CD4-positive, CD25-positive, alpha-beta regulatory T cell (primary cell): ENCODE measurements at places on chromosomes 12 and 14. TPM values are rescaled to one million over a fixed set of nuclear protein-coding genes. Genes with fewer than 3 reads are reported as not detected.

BMP4 gene
- not detected for polyA plus RNA-seq

PTGER2 gene
- polyA plus RNA-seq: 90.9 TPM

ADCY4 gene
- not detected for polyA plus RNA-seq

FSCB gene
- polyA plus RNA-seq: not detected

SMOC1 gene
- not detected for polyA plus RNA-seq

KLRG1 gene
- polyA plus RNA-seq: 15.8 TPM

APOF gene
- polyA plus RNA-seq: not detected

WIF1 gene
- not detected for polyA plus RNA-seq

TSPAN8 gene
- polyA plus RNA-seq: not detected

GARIN6 gene
- polyA plus RNA-seq: not detected

SIX1 gene
- not detected for polyA plus RNA-seq

OR4E1 gene
- polyA plus RNA-seq: not detected

RNU7-1 gene
- polyA plus RNA-seq: not detected

DNA sequence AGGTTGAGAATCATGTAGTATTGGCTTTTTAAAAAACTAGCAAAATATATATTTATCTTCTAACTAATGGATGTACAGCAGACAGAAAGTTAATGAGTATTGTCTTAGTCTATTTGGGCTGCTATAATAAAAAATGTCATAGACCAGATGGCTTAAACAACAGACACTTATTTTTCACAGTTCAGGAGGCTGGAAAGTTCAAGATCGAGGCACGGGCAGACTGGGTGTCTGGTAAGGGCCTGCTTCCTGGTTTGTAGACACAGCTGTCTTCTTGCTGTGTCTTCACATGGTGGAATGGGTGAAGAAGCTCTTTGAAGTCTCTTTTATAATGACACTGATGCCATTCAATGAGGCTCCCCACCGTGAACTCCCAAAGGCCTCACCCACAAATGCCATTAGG lies 70.1 kb upstream of the KRR1 start:
- DNase-seq: no peak

- peak; percentile 11 for DNase-seq
These were observed 482 bp upstream of the IFI27L2 start for GRCh38 chr14:94129758-94130414.

GRCh38 chr14:35695072-35695471 lies 114.0 kb downstream of the RALGAPA1 start:
- DNase-seq: no peak

GRCh38 chr14:94175747-94176146 lies 1.6 kb downstream of the PPP4R4 start:
- no peak for DNase-seq

DNA sequence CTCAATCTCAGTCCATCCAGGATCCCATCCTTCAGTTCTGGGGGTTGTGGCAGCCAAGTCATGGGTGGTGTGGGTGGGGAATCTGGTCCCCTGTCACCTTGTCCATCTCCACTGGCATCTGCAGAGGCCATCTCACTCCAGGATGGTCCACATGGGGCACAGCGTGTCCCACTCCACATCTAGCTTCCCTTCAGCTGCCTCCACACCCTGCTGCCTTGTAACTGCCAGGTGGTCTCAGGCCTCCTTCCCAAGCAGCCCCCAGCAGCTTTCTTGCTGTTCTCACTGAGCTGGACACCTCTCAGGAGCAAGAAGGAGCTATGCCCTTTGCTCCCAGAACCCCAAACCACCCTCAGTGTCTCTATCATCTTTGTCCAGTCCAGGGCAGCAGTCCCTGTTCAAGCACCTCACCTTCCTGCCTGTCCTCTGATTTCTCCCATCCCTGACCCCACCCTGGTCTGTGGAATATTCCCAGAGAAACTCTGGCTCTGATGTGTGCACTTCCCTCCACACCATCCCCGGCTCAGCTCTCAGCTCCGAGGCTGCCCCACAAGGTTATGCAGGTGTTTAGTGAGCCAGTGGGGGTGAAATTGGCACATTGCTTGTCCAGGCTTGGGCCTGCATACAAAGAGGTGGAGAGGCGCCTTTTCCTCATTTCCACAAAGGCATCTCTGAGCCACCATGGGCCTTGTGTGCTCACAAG lies 13.7 kb upstream of the DYNC1H1 start:
- no peak for DNase-seq

DNA sequence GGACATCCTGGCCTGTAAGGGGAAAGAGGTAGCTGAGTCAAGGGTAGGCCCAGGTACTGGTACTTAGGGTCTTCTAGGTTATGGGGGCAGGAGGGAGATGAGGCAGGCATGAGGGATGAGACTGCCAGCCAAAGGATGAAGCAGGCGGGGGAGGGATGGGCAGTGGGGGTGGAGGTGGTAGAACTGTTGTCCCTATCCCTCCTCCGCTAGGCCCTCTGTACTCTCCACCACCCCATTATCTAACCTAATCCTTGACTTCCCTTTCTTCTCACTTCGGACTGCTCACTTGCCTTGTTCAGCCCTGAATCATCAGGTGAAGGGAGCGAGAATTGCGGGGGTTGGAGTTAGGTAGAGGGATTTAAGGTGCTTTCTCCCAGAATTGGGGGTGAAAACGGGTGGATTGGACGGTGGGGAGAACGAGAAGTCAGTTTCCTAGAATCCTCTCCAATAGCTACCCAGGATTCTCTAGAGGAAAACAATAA lies 562 bp downstream of the PAN2 start:
- no peak for DNase-seq

DNA sequence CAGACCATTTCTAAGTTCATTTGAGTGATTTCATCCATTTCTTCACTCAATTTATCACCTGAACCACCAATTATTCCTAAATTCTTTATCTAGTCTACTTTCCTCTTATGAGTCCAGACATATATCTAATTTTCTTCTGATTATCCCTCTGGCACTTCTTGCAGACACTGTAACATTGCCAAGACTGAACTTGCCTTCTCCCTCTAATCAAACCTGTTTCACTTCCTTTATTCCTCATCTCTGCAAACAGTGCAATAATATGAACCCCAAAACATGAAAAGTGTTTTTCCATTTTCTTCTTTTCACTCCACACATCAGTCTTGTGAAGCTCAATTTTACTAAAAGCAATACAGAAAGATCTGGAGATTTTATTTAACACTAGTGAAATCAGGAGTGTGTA lies 37.8 kb upstream of the PTPRQ start:
- DNase-seq: no peak

DNA sequence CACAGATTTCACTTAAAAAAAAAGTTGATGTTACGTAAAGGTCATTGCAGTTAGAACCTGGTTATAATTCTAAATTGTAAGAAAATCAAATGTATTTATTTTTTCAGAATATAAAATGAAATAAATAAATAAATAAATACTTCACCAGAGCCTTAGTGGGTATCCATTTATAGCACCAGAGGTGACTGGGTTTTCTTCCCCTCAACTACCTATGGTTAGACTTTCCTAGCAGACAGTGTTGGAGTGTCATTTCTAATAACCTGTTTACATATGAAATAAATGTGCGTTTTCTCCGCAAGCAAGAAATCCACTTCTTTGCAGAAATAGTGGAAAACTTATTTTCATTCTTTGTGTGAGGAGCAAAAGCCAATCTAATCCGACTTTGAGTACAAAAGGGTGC lies 3.3 kb upstream of the MYF5 start:
- DNase-seq: no peak

- no peak for DNase-seq
These were observed 6.4 kb upstream of the HOXC11 start for GRCh38 chr12:53966385-53967133.

DNA sequence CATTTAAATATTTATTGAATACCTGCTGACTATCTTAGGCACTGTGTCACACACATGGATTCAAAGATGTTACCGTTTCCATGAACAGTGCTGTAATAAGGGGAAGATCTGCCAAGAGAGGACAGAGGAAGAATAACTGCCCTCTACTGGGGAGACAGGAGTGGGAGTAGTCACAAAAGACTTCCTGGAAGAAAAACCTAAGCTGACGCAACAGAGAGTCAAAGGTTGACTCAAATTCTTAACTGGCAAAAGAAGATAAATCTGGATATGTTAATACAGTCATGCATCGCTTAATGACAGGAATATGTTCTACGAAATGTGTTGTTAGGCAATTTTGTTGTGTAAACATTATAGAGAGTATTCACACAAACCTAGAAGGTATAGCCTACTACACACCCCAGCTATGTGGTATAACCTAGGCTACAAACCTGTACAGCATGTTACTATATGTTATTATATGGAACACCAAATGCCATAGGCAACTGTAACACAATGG lies 51.5 kb downstream of the DCAF5 start:
- DNase-seq: peak; percentile 5

DNA sequence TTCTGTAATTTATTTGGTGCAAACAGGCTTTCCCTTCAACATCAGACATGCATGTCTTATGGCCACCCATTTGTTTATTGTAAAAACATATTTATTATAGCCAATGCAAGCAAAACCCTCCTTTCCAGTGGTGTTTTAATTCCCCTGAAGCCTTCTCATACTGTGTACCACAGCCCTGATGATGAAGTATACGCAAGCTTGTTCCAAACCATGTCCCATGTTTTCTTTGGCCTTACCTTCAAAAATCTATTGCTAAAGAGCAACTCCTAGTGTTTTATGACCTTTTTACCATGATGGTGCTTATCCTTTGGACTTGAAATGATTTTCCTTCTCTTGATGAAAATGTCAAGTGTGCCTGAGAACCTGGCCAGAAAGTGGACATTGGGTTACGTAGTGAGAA lies 85.9 kb upstream of the CCDC91 start:
- DNase-seq: no peak

- DNase-seq: no peak
These were observed 1.4 kb downstream of the DUSP6 start for GRCh38 chr12:89350630-89351488.

DNA sequence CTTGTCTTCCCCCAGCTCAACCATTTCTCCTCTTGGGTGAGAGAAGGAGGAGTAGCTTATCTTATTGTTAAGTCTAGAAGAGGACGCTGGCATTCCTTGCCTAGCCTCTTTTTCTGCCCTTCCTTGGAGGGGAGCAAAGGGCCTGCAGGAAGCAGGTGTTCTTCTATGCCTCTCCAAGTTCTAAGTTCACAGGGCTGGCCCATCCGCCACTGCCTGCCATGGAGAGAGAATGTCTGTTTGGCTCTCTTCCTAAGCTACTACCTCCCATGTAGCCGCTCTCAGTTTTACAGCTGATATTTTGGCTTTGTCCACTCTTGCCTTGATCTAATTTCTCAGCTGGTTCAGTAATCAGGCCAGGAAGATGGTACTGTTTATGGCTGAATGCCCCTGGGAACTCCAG lies 201.2 kb downstream of the NTF3 start:
- DNase-seq: no peak

- no peak for DNase-seq
These were observed 13.0 kb upstream of the P2RX4 start for GRCh38 chr12:121196902-121197301.

- DNase-seq: peak; percentile 68
These were observed 14.1 kb upstream of the CDH24 start for GRCh38 chr14:23071244-23071920.

DNA sequence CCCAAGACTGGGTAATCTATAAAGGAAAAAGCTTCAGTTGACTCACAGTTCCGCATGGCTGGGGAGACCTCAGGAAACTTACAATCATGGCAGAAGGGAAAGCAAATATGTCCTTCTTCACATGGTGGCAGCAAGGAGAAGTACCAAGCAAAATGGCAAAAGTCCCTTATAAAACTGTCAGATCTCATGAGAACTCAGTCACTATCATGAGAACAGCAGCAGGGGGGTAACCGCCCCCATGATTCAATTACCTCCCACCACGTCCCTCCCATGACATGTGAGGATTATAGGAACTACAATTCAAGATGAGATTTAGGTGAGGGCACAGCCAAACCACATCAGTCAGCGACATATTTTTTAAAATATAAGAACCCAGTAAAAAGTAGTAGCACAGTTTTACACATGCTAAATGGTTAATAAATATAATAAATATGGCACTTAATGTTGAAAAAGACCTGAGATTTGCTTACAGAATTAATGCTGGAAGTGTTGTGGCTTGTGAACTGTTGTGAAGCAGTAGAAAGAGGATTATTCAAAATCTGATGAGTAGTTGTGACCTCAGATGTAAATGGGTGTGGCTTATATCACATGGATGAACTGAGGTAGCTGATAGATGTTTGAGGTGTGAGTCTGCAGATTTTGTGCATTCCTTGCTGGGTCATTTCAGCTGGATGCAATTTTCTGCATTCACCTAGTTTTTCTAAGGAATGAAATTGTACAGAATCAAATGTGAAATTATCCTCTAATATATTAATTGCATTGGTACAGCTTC lies 46.9 kb upstream of the CHPT1 start:
- no peak for DNase-seq

DNA sequence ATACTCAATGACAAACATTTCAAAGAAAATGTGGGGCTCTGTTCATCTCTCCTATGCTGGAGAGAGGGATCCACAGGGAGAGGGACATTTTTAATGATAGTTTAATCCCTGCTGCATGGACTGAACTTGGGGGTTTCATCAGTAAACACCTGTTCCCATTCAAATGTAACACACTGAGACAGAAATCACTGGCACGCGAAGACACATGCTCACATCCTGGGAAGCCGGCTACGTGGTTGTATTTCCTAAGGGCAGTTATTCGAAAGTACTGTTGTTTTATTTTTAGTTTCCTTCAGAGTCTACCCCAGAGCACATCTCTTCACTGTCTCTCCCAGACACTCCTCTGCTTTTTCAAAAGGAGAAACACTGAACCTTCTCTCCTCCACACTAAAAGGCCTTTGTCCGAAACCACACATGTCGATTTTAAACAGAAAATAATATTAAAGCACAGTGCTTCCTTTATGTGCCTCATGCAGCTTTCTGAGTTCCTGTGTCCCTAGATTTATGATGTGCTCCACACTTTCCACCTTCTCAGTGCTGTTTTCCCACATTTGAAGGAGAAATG lies 52.8 kb downstream of the PTHLH start:
- DNase-seq: no peak

DNA sequence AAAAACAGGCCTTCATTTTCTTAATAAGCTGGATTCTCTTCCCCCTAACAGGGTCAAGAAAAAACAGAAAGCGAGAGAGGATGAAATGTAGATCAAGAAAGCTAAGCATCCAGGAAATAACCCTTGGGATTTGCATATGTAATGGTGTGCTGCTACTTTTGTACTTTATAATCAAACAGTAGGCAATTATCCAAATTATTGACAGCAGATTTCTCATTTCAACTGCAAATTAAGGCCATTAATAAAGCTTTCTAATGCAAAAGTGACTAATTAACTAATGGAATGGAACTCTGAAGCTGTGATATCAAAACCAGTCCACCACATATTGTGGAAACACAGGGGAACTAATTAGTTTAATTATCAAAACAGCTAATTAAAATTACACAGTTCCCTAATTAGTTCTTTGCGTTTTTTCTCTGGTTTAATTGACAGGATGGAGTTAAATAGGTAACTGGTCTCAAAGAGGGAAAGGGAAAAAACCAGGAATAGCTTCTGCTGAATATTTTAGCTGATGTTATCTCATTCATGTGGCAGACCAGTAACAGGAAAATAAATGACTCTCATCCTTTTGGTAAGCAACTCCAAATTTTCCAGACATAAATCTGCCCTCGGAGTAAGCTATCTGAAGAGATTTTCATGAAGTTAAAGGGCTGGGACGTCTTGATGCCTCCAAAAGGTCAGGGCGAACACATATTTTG lies 182.7 kb upstream of the LMO3 start:
- DNase-seq: no peak

GRCh38 chr12:59151243-59151642 lies 230.9 kb upstream of the LRIG3 start:
- DNase-seq: no peak
